HAP-1 (cell line): ENCODE measurements at places on chromosomes 3 and 15.

- no peak for DNase-seq
These were observed 35.6 kb downstream of the WNT7A start for GRCh38 chr3:13844286-13844685.

DNA sequence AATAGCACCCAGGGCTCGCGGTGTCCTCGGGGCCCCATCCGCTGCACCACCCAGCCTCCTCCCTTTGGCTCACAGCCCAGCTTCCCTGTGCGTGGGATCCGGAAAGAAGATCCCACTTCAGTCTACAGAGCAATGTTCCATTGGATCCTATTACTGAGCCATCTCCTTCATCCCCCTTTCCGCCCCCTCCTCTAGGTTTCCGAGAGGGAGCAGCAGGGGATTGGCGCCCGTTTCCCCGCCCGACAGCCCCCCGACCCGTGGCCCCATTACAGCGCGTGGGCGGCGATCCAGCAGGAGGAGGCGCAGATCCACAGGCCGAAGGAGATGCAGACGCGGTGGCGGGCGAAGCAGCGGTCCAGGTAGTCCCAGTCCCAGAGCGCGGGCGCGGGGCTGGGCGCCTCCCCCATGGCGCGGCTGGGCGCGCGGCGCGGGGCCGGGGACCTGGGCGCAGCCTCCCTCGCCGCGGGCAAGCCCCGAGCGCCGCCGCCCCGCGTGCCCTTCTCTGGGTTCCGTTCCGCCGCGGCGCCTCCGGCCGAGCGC lies 340 bp downstream of the TMEM44 start:
- peak; percentile 8 for DNase-seq

DNA sequence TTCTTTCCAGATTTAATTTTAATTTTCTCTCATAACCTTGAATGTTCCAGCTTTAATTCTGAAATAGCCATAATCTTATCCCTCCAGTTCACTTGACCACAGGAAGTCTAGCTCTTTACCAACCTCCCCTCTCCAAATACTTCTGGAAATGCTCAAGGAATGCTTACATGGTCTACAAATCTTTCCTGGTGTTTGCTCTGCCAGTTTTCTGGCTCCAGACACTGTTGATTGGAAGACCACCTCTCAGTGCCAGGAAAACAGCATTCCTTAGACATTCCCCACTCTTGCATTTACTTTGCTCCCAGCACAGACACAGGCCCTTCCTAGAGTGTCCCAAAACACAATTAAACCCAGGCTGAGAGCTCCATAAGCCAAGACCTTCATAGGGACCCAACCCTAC lies 98.6 kb downstream of the MESD start:
- no peak for DNase-seq

GRCh38 chr15:30816430-30816829 lies 87.3 kb upstream of the FAN1 start:
- no peak for DNase-seq

- no peak for DNase-seq
These were observed 111.8 kb upstream of the LYSMD4 start for GRCh38 chr15:99845009-99845408.

DNA sequence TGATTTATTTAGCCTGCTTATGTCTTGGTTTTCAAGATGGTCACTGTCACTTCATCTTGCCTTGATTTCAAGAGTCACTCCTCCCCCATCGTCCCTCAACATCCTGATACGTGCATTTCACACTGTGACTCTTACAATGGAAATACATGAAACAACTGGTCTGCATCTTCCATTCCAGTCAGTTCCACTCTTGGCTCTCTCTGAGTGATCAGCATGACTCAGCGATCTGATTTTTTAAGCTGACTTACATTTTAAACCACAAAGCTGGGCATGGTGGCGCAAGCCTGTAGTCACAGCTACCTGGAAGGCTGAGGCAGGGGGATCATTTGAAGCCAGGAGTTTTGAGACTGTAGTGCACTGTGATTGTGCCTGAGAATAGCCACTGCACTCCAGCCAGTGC lies 271.2 kb upstream of the ROPN1 start:
- no peak for DNase-seq

DNA sequence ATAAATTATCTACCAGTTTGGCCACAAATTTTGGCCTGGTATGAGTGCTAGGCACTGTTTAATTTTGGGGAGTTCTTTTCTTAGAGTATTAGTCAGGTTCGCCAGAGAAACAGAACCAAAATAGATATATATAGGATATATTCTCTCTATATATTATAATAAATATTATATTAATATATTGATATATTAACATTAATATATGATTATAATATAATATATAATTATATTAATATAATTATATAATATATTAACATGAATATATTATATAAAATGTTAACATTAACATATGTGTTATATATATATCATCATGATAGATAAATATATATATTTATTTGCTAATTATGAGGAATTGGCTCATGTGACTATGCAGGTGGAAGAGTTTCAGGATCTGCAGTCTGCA lies 137.8 kb upstream of the CHRNA7 start:
- no peak for DNase-seq

- DNase-seq, result no peak
These were observed 49.9 kb upstream of the ABI3BP start for GRCh38 chr3:101042996-101043686.

DNA sequence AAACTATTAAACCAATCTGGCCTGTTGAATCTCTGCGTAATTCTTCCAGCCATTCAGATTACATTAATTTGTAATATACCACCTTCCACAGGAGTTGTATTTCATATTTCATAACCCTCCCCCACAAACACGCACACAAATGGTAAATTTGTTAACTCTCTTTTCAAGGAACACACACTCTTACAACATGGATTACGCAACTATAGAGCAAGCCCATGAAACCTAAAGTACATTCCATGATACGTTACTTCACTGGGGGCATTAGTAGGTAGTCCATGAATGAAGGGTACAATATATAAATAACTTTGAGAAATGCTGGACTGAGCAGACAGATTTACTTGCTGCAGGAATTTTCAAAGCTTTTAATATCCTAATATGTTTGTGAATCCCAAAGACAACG lies 65.0 kb downstream of the TRIM69 start:
- no peak for DNase-seq

DNA sequence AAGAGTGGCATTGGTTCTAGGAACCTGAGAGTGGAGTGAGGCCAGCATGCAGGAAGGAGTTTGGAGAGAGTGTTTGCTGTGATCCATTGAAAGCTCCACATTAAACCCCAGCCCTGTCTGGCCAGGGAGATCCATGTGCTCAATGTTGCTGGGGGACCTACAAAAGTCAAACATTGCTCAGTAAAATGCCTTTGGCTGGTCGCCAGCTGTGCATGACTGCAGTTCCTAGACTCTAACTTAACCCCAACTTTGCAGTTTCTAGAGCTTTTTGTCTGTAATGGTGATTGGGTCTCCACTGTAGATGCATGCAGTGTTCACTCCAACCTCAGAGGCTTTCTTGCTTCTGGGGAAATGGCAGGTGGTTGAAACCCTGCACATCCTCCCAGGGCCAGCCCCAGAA lies 99.7 kb upstream of the ABHD17C start:
- no peak for DNase-seq

GRCh38 chr15:59528961-59529402 lies 82.6 kb upstream of the GCNT3 start:
- DNase-seq, result peak; percentile 86

GRCh38 chr15:87167706-87168105 lies 1088.0 kb downstream of the AGBL1 start:
- no peak for DNase-seq

DNA sequence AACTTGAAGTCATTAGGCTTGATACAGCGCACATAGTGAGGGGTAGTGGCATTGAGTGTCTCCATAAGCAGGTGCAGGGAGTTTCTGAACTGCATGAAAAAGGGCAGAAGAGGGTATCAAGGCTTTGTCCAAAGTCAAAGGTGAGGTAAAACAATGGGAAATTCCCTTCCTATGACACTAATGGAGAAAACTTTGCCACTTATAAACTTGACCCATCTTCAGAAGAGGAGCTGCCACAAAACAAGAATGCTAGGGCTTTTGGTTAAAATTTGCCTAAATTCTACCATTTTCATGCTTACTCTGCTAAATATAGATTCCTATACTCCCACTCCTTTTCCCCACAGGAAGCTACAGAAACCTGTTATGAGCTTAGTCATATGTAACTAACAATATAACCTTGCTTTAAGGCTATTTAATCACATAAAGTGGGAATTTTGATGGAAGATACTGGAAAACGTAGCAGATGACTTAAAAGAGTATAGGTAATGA lies 87.5 kb upstream of the MYO5C start:
- DNase-seq, result no peak

- DNase-seq, result no peak
These were observed 79.7 kb downstream of the HHLA2 start for GRCh38 chr3:108376026-108376425.

GRCh38 chr3:26308454-26308853 lies 314.1 kb upstream of the LRRC3B start:
- no peak for DNase-seq

DNA sequence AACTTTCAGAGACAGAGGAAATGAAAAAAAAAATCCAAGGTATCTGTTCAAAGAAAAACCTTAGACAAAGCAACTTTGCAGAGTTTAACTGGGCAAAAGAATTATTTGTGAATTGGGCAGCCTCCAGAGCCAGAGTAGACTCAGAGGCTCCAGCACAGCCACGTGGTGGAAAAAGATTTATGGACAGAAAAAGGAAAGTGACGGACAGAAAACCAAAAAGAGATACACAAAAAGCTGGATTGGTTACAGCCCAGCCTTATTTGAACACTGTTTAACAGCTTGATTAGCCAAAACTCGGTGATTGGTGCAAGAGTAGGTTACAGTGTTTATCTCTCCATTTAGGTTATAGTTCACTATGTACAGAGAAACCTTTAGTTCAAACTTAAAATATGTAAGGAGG lies 23.7 kb upstream of the GPD1L start:
- DNase-seq, result no peak

DNA sequence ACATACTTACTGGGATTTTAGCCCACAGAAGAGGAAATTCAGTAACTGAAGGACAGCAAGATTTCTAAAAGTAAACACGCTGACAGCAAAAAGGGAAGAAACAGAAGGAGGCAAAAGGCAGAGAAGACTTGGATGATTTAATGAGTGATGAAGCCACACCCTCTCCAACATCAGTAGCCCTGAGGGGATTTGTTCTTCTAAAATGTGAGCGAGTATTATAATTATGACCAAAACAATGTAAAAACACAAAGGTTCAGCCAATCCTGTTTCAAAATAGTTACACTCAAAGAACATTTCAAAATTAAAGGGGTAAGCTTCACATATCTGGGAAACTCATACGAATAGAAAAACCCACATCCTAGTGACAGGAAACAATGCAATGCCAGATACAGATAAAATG lies 25.0 kb downstream of the MCCC1 start:
- DNase-seq, result no peak

GRCh38 chr3:107600780-107601179 lies 78.0 kb downstream of the BBX start:
- no peak for DNase-seq

- no peak for DNase-seq
These were observed 152.3 kb downstream of the LRRC28 start for GRCh38 chr15:99403597-99403996.

DNA sequence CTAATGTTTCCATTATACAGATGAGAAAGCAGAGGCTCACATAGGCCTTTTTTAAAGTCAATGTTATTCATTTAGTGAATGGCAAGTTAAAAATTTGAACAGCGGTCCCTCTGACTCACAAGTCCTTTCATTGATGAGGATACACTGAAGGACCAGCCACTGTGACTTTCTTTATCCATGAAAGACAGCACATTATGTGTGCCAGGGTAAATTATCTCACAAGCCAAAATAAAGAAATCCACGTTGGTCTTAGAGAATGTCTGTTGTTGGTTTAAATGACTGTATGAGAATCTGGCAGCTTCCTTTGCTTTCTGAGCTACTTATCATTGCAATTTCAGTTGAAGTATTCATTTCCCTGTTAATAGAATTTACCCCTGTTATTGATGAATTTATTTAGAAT lies 485.1 kb downstream of the TBL1XR1 start:
- DNase-seq, result no peak

- no peak for DNase-seq
These were observed 553 bp upstream of the RTP4 start for GRCh38 chr3:187367561-187368103.

DNA sequence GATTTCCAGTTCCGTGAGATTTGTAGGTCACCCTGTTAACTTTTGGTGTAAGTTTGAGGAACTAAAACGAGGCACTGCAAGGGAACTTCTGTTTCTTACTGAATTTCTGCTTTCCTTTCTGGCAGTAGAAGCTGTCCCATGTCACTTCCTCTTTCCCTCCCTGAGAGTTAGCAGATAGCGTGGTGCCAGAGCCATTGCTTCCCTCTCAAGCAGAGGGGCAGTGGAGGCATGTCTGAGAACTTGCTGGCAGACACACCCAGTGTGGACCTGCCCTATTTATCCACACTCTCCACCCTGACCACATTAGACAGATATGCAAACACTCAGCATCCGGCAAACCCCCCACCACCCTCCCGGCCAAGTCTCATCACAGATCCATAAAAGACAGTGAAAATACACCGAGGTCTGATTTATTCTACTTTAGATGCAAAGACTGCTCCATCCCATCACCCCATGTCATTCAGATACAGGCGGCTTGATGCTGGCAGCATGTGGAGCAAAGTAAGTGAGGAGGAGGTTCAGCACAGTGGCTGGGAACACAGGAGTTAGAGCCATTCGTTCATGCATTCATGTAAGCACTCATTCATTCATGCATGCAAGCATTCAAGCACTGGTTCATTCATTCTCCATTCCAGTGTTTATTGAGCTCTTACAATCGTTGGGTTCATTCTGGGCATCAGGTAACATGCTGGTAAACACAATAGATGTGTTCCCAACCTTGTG lies 324.7 kb downstream of the SHQ1 start:
- no peak for DNase-seq

DNA sequence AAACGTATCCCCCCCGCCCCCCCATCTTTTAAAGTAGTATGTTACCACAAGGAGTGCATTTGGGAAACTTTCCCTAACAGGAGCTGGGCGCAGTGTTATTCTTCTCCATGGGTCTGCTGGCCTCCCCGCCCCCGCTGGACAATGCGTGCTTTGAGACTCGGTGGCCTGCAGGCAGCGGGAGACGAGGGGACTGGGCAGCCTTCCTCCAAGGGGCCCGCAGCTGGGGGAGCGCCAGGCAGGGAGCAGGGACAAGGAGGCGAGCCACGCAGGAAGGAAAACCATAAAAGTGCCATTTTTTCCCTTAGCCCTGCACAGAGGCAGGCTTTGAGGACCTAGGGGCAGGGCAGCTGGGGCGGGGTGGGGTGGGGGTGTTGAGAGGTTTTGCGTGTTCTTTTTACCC lies 14.1 kb downstream of the SOX2 start:
- DNase-seq, result no peak

GRCh38 chr3:141681390-141681780 lies 56.7 kb upstream of the RNF7 start:
- DNase-seq, result no peak

DNA sequence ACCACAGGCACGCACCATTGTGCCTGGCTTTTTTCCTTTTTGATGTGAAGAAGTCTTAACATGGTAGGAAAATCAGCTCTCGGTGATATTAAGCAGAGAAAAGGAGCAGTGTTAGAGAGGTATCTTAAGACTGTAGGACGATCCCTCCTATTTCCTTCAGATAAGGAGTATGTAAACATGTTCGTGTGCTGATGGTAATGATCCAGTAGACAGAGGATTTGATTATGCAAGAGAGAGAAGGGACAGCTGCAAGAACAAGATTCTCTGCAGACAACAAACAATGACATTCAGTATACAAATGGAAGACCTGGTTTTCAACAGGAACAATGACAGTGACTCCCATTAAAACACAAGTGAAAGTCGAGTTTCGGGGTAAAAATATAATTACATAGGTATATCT lies 95.1 kb upstream of the MELTF start:
- DNase-seq, result no peak

- peak; percentile 19 for DNase-seq
These were observed 231.2 kb upstream of the ADAMTS9 start for GRCh38 chr3:64918989-64919388.

- peak; percentile 47 for DNase-seq
These were observed 186.1 kb downstream of the FMN1 start for GRCh38 chr15:33008284-33008995.
